ENCODE measurements at places on chromosomes 1 and 21.

DNA sequence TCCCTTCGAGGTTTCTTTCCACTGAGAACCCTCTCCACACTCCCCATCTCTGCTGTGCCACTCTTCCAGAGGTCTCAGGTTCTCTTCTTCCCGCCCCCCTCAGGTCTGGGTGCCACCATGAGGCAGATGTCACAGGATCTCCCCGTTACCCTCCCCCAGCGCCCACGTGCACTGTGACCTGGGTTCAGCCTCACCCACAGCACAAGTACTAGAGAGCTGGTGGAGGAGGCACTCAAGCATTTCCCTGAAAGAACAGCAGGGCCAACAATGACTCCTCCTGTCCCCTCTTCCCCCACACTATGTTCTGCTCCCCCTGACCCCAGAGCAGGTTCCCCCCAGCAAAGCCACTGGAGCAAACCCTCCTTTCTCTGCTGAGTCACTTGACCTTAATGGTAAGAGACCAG lies 14.3 kb downstream of the PLEKHA6 start:
- no peak for DNase-seq

- no peak for DNase-seq
These were observed 82.9 kb downstream of the STUM start for GRCh38 chr1:226631229-226632000.

- DNase-seq = no peak
These were observed 15.0 kb downstream of the EGLN1 start for GRCh38 chr1:231407049-231407448.

- no peak for DNase-seq
These were observed 14.7 kb downstream of the NEK2 start for GRCh38 chr1:211660718-211661222.

DNA sequence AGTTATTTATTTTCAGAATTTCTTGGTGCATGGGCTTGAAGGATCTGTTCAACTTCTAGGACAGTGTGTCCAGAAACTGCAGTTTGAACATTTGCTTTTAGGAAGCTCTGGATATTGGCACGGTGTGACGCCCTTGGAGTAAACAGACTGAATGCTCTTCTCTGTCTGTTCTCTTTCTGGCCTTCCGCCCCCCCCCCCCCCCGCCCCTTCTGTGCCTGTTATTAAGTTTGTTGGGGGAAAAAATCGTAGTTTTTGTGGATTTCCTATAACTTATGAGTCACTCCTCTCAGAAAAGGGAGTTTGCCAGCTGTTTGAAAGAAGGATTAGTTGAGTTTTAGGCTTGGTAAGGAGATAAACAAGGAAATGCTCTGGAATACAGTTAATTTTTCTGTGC lies 1.2 kb downstream of the KCTD3 start:
- DNase-seq = no peak

DNA sequence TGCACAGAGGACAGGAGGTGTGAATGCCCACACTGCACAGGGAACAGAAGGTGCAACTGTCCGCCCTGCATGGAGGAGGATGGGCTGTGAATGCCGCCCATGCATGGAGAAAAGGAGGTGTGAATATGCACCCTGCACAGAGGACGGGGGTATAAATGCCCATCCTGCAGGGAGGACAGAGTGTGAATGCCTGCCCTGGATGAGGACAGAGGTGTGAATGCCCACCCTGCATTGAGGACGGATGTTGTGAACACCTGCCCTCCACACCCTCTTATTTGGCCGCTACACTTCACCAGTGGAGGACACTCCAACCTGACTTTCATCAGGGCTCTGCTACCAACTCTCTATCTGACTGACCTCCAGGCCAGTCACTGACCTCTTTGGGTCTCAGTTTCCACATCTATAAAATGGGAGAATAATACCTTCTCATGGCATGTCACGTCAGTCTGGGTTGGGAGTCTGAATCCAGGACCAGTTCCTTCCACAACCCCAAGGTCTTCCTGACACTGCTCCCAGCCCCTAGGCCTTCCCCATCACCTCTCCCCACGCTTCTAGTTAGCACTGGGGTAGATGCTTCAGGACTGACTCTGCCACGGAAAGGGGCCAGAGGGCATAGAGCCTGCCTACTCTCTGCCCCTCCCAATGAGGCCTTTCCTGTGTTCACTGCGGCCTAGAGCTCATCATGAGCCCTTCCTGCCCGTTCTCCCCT lies 28.4 kb downstream of the ZBTB17 start:
- no peak for DNase-seq

- DNase-seq = no peak
These were observed 1.7 kb downstream of the TFF3 start for GRCh38 chr21:42313501-42313969.

DNA sequence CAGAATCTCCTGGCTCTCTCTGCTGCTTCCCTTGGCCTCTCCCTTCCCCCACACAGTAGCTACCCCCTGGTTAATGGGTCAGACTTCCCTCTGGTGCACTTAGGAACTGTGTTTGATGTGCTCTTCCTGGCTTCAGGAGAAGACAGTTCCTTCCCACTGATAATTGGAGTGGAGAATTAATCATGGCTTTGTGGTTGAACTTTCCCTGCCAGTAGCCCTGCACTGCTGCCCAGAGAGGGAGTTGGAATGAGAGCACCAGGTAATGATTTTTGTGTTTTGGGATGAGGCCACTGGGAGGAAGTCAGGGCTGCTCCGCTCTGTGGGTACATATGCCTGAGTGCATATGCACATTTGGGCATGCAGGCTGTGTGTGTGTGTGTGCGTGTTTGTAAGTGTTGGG lies 39.7 kb upstream of the PADI2 start:
- DNase-seq = no peak

GRCh38 chr1:34779005-34779404 lies 2.0 kb upstream of the GJB3 start:
- DNase-seq = no peak

DNA sequence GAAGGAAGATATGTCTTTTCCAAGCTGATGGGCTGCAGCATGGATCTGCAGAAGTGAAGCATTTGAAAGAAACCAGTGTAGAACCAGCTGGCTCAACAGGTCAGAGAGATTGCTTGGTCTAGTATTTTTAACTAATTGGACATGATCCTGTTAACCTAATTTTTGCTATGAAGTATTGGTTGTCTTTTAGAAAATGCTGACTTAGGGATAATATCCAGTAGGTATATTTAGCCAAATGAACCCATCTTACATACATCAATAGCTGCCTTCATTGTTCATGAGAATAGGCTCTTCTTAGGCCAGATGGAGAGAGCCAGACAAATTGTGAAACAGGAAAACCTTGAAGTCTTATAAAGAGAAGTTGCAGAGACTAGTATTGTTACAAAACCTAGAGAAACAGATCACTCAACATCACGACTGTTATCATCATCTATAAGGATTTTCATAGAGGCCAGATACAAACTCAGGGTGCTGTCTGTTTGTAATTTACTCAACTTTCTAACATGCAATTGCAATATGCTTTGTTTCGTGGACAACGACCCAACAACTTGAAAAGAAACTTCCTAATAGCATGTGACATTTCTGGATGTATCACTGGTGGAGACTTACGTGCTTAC lies 148.2 kb downstream of the DISC1 start:
- DNase-seq = no peak

DNA sequence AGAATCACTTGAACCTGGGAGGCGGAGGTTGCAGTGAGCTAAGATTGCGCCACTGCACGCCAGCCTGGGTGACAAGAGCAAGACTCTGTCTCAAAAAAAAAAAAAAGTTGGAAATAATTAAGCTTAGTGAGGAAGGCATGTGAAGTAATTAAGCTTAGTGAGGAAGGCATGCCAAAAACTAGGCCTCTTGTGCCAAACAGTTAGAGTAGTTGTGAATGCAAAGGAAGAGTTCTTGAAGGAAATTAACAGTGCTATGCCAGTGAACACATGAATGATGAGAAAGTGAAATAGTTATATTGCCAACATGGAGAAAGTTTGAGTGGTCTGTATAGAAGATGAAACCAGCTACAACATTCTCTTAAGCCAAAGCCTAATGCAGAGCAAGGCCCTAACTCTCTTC lies 85.0 kb downstream of the MAN1A2 start:
- DNase-seq = no peak

DNA sequence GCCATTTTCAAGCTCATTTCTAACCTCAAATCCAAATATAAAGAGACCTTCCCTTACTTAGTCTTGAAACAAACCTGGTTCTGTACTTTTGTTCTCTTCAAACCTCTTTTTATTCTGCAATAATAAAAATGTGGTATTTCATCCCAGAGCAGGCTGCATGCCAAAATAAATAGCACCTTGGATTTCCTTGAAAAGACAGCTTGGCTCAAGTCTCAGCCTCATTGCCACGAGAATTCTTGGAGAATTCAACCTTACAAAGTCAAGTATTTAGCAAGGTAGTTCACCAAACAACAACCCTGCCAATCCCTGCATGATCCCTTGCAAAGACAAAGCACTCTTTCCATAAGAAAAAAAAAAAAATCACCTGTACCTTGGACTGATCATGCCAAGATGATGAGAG lies 33.8 kb downstream of the KANK4 start:
- no peak for DNase-seq

- DNase-seq = no peak
These were observed 9.3 kb downstream of the FTCD start for GRCh38 chr21:46145840-46146691.

- no peak for DNase-seq
These were observed 100.1 kb upstream of the C1orf174 start for GRCh38 chr1:3999941-4000735.

- no peak for DNase-seq
These were observed 28.4 kb downstream of the RNF11 start for GRCh38 chr1:51264451-51264850.

GRCh38 chr1:23600283-23600682 lies 41.0 kb upstream of the ID3 start:
- DNase-seq = no peak

- no peak for DNase-seq
These were observed 35.9 kb downstream of the URB1 start for GRCh38 chr21:32356874-32357395.

DNA sequence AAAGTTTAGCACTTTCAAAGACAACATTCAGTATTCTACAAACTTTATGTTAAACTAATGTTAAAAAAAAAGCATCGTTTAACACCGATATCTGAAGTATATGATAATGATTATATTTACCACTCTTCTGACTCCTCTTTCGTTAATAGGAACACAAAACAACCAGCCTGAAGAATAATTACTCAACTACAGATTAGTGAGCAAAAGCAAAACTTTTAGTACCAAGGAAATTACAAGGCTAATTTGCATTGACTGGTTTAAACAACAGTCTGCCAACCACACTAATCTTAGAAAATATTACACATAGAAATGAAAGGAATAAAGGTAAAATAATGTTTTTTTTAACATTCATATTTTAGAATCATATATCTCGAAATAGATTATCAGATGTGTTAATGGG lies 500.7 kb downstream of the LMO4 start:
- DNase-seq = no peak

DNA sequence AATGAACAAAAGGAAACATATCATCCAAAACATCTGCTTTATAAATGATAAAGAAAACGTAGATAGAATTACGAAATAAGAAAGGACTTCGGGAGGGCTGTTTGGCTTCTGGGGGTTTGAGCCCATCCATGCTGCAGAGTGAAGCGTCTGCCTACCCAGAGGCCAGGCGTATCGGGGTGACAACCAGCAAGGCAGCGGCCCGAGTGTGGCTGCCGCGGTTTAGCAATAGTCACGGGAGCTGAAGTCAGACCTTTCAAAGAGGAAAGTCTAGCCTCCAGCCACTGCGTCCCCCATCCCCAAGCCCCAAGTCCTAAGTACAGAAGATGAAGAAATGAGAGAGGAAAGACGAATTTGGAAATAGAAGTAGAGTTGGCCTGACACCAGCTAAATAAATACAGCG lies 8.6 kb downstream of the SLC37A1 start:
- no peak for DNase-seq

DNA sequence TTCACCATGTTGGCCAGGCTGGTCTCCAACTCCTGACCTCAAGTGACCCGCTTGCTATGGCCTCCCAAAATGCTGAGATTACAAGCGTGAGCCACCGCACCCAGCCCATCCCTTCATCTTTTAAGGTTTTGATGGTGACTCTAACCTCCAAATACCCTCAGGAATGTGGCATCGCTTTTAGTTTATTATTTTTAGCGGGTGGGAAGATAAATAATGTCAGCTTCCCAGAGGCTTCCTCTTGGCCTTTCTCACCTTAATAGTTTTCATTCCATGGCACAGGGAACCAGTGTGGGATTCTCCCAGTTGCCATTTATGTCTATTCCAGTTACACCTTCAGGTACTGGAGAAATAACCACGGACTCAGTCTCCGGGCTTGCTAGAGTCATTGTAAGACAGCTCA lies 92.1 kb upstream of the LRRN2 start:
- no peak for DNase-seq

- no peak for DNase-seq
These were observed 28.5 kb downstream of the MAP3K21 start for GRCh38 chr1:233355841-233356704.

DNA sequence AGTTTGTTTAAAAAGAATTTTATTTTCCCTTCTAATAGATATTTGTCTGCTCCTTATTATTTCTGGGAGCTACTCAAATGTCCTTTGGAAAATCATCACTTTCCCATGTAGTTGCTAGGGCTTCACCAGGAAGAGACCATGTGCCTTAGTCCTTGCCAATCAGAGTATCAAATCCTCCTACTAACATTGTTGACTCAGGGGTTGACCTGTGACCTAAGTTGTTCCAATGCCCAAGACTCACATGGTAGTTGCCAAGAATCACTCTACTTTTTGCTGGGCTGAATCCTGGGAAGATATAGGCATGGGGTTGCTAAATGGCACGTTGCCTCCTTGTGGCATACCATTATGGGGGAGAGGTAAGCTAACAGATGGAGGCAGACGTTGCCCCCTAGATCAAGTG lies 58.2 kb upstream of the FOXD3 start:
- no peak for DNase-seq

- no peak for DNase-seq
These were observed 2.8 kb downstream of the PEA15 start for GRCh38 chr1:160207771-160208556.

GRCh38 chr1:246364415-246364941 lies 142.6 kb downstream of the SMYD3 start:
- DNase-seq = no peak

DNA sequence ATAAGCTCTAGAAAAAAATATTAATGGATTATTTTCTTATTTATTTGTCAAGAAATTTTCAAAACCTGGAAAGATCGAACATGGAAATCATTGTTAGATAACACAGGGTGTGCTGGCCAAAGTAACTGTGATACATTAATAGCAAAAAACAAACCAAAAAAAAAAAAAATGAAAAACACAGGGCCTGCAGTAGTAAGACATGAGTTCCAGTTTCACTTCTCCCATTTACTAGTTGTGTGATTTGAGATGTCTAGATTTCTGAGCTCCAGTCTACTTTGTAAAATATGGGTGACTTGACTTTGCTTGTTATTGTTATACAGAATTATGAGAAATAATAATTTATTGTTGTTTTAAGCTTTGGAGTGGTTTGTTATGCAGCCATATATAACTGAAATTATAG lies 13.6 kb downstream of the FAM177B start:
- DNase-seq = no peak

- DNase-seq = no peak
These were observed 20.2 kb downstream of the ARHGEF11 start for GRCh38 chr1:157025385-157025784.

GRCh38 chr21:38761531-38761930 lies 44.2 kb upstream of the ETS2 start:
- no peak for DNase-seq

- no peak for DNase-seq
These were observed 52.7 kb downstream of the PKN2 start for GRCh38 chr1:88736633-88737248.
